ENCODE measurements at places on chromosomes 2 and 18.

DNA sequence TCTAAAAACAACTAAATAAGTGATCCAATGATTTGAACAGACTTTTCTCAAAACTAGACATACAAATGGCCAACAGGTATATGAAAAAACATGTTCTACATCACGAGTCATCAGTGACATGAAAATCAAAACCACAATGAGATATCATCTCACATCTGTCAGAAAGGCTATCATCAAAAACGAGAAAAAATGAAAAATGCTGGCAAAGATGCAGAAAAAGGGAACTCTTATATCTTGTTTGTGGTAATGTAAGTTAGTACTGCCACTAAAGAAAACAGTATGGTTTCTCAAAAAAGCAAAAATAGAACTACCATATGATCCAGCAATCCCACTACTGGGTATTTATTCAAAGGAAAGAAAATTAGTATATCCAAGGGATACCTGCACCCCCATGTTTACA lies 255.3 kb upstream of the FBXO11 start:
- DNase-seq: no peak

DNA sequence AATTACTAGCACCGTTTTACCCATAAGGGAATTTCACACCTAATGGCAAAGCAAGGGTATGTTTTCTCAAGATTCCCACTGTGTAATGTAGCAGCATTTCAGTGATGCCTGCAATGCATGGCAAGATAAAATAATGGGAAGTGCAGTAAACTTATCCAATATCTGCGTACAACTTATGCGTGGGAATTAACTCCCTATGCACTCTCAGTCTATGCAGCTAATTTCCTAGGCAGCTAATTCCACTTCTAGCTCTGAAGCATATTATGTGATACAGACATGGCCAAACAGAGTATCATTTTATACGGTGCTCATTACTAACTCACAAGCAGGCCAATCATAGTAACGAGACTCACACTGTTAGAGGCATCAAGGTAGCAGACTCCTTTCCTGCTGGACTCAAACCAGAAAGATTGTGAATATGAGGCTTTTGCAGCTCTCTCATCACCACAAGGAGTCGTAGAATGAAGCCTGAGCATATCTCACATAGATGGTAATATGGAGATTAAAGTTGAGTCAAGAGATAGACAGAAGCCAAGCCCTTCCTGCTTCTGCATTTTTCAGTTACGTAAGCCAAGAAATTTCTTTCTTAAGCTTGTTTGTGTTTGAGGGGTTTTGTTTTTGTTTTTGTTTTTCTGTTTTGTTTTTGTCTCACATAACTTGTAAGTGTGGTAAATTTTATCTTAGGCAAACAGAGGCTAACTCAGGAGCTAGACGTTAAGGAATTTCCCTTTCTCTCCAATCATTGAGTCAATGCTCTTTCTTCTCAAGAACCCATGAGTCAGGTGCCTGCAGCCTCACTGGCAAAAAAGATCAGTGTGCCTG lies 34.8 kb upstream of the ITGAV start:
- DNase-seq: no peak

GRCh38 chr2:152558158-152558984 lies 158.9 kb downstream of the PRPF40A start:
- DNase-seq: peak; percentile 98

DNA sequence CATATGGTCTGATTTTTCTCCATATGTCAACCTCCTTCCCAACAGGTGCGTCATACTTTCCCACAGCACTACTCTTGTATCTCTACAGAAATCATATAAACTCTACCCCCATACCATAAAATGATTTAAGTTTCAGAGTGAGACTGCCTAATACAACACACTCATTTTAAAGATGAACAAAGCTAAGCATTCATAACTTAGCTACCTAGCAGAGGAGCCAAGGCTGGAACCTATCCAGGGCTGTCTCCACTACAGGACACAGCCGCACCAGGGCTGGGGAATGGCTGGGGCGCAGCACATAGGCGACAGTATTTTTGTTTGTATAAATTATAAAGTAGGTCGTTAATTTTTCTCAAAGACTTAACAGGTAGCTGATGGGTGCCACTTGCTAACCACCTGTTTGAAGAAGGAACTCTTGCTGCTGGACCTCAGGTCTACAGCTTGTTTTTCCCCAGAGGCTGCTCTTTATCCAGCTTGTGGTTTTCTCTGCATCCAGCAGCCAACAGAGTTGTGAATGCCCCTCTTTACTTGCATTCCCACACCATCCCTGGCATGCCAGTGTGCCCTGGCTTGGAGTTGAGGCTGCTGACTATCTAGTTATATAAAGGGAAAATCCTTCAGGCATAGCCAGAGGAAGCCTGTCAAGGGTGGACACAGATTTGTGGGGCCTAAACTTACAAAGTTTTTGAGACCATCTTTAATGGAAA lies 62.0 kb downstream of the HNRNPLL start:
- no peak for DNase-seq

DNA sequence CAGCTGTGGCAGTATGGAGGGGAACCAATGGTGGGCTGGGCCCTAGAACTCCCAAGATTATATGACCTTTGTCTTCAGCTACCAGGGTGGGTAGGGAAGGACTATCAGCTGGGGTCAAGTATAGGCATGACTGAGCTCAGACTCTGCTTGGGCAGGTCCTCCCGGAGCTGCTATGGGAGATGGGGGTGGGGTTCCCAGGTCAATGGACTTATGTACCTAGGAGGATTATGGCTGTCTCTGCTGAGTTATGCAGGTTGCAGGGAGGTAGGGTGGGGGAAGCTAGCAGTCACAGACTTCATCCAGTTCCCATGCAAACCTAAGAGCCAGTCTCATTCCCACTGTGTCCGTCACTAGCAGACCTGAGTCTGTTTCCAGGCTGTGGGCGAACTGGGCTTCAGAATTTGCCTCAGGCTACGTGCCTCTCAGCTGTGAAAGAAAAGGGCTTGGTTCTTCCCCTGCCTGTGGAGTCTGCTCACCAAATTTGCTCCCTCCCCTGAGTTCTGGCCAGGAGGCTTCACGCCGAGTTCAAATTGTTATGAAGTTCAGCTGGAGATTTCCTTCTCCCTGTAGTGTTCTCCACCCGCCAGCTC lies 985.8 kb upstream of the NRXN1 start:
- DNase-seq: no peak

DNA sequence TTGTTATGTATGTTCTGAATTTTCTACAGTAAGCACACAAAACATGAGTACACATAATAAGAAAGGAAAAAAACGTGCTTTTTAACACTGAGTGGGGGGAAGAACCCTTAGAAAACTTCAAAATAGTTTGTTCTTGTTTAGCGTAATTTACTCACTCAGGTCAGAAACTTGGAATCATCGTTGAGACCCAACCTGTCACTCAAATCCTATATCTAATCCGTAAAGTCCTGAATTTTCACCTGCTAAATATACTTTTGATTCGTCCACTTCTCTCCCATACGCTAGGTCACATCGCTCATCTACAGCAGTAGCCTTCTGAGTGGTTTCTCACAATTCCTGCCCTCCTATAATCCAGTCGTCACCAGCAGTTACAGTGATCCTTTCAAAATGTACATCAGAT lies 767 bp downstream of the TPRKB start:
- no peak for DNase-seq

GRCh38 chr2:8986327-8986976 lies 17.0 kb downstream of the MBOAT2 start:
- no peak for DNase-seq

GRCh38 chr2:150097901-150098531 lies 389.5 kb downstream of the RND3 start:
- peak; percentile 23 for DNase-seq

DNA sequence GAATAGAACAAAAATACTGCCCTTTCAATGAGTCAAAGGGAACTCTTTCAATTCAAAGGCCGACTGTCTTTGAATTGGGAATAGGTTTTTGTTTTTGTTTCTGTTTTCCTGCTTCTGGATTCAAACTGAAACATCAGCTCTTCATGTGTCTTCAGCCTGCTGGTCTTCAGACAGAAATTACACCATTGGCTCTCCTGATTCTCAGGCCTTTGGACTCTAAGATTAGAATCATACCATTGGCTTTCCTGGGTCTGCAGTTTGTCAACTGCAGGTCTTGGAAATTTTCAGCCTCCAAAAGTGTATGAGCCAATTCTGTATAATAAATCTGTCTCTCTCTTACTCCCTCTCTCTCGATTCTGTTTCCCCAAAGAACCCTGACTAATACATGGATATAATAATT lies 31.1 kb downstream of the CTLA4 start:
- DNase-seq: no peak

GRCh38 chr18:36017232-36017631 lies 44.8 kb downstream of the RMP24 start:
- DNase-seq: peak; percentile 33

GRCh38 chr2:185337033-185337432 lies 401.6 kb upstream of the FSIP2 start:
- no peak for DNase-seq

DNA sequence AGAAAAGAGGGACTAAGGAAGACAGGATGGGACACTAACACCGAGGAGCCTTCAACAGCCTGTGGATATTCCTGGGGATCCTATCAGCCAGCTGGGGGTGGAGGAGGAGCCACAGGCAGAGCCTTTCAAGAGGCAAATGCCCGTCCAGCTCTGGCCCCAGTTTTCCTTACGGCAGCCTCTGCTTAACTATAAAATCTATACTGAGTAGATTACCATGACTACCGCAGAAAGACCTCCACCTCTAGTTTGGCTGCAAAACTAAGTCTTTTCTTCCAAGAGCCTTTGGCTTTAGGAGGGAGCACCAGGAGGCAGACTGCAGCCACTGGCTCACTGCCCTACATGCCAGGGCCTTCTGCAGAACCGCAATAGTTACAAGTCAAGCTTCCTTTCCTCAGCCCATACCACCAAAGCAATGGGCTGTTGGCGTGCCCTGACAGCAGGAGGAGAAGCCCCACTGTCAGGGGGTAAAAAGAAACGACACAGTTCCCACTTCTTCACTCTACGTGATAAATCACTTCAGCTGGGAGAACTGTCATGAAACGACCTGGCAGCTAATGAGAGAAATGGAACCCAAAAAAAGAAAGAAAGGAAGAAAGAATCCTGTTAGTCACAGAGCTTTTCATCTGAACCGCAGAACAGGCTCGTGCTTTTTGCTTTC lies 25.1 kb upstream of the CREB1 start:
- peak; percentile 94 for DNase-seq

- no peak for DNase-seq
Measured at GRCh38 chr2:1766425-1766824, 22.1 kb upstream of the PXDN start.

- DNase-seq: peak; percentile 98
Measured at GRCh38 chr18:6747646-6748045, 18.1 kb downstream of the ARHGAP28 start.

DNA sequence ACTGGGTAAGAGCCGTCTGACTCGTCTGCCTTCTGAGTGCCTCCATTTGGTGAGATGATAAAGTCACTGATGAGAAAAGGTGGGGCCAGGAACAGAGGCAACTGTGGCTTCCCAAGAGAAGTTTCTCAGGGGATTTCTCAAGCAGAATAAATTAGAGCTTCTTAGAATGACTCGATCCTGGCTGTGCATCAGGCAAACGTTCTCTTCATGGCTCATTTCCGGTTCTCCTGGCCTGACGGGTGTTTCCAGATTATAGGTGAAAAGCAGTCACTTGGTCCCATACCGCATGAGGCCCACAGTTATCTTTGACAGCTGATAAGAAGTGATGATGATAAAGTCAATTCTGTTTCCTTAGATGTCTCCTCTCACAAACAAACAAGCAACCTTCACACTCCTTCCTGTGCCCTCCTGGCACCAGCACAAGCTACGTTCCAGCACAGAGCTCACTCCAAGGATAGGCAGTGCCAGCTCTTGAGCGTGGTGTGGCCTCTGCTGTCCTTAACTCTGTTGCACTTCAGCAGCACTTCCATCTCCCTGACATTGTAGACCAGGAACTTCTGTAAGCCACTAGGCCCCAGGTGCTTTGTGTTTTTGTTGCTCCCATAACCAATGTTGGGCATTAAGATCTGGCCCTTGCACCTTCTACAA lies 37.8 kb upstream of the KCNF1 start:
- no peak for DNase-seq

- DNase-seq: no peak
Measured at GRCh38 chr18:73245345-73245744, 377.6 kb upstream of the NETO1 start.

GRCh38 chr2:80361904-80362303 lies 57.4 kb upstream of the LRRTM1 start:
- DNase-seq: no peak

GRCh38 chr18:72848503-72849237 lies 19.1 kb downstream of the NETO1 start:
- DNase-seq: no peak

DNA sequence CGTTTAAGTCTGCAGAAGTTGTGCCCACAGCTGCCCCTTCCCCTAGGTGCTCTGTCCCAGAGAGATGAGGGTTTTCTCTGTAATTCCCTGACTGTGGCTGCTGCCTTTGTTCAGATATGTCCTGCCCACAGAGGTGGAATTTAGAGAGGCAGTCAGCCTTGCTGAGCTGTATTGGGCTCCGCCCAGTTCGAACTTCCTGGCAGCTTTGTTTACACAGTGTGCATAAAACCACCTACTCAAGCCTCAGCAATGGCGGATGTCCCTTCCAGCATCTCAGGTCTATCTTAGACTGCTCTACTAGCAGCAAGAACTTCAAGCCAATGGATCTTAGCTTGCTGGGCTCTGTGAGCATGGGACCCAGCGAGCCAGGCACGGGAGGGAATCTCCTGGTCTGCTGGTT lies 48.1 kb downstream of the LHCGR start:
- no peak for DNase-seq

GRCh38 chr2:3267869-3268704 lies 109.5 kb downstream of the EIPR1 start:
- no peak for DNase-seq

GRCh38 chr18:57089702-57090101 lies 57.2 kb upstream of the BOD1L2 start:
- no peak for DNase-seq

DNA sequence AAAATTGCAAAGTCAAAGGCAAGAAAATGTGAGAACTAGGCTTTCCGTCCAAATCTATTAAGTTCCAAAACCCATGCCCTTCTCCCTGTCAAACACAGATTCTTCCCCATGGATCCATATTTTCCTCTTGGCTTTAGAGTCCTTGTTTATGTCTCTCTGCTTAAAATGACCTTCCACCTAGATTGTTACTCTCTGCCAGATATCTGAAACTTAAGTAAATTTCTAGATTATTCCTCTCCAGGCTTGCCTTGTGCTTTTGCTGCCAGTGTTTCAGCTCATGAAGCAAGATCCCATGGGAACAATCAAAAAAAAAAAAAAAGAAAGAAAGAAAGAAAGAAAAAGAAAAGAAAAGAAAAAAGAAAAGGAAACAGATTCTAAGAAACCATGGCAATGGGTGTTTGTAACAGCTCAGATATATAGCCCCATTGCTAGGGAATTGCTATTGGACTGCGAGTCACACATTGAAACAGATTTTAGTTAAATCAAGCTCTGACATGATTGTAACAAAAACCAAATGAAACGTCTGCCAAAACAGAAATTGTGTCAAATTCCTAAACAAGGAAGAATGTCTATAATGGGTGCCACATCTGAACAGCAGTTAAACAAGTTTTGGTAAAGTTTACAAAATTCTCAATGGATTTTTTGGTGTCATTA lies 660.7 kb upstream of the CNTNAP5 start:
- no peak for DNase-seq

GRCh38 chr2:218658671-218659257 lies 659 bp downstream of the ZNF142 start:
- peak; percentile 33 for DNase-seq
